Stimulated activated CD4-positive, alpha-beta T cell treated with anti-CD3 and anti-CD28 coated beads, Interleukin-15, amount 100 ng/mL, for 1 hour (primary cell): ENCODE measurements at places on chromosomes 7 and 10.

DNA sequence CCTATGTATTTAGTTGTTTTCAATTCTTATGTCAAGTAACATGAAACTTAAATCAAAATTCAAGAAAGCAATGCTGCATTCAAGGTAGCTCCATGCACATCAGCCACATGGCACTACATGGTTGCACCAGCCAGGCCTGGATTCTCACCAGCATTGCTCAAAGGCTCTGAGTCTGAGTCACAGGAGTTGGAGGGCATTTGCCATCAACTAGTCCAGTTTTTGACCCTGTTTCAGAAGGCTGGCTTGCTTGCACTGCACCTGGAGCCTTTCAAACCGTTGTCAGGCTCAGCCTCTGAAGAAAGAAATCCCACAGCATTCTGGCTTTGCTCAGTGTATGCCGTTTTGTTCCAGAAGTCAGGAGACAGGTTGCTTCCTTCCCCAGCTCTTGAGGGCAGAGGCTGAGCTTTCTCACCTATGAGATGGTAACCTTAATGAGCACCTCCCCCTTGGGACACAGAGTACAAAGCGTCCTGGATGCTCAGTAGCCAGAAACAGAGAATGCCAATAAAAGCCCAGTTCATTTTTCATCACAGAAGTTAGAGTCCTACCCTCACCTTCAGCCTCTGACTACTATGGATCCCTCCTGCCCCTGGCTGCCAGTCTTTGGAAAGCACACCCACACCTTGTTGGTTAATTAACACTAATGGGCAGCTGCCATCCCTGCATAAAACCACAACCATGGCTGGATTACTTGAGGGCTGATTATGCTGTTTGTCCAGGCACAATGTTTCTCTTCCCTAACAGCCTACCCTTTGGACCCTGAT lies 288.4 kb upstream of the LRRTM3 start:
- no peak for DNase-seq

GRCh38 chr7:22443370-22444180 lies 56.4 kb downstream of the STEAP1B start:
- no peak for DNase-seq

- DNase-seq: no peak
These were observed 66.4 kb upstream of the IFRD1 start for GRCh38 chr7:112383671-112384417.

DNA sequence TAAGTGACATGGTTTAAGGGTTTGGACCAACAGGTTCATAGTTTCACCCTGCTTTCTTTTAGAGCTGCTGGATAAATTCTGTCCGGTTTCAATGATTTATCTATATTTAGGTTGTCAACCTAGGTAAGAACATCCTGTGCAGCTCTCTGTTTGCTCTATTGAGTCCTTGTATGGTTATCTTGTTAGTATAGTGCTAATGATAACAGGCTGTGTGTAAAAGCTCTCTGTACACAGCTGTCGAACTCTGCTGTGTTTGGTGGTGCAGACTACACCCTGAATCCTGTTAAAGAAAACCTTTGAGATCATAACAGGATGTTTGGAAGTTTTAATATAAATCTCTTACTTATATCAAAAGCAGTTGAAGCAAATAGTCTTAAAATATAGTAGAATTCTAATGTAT lies 219.2 kb downstream of the SDK1 start:
- DNase-seq: no peak

DNA sequence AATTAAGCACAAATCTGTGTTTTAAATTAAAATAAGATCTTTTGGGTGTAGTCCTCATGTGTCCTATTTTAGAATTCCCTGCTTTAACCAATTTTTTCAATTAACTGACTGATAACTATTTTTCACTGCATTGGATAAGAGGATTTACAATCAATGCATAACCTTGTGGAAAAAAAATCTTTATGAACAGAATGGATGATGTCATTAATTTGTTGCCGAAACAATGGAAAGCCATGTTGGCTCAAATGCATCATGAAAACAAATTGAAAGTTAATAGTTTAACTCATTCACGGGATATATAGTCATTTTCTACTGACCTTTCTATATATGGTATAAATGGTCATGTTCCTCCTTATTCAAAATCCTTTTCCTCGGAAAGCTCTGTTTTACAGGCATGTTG lies 82.3 kb downstream of the PRLHR start:
- no peak for DNase-seq
